ENCODE measurements at places on chromosomes 4 and X.

- peak; percentile 3 for DNase-seq
These were observed 16.9 kb downstream of the AWAT2 start for GRCh38 chrX:70032792-70033191.

GRCh38 chrX:38382663-38383062, 30.3 kb downstream of the OTC start:
- no peak for DNase-seq

DNA sequence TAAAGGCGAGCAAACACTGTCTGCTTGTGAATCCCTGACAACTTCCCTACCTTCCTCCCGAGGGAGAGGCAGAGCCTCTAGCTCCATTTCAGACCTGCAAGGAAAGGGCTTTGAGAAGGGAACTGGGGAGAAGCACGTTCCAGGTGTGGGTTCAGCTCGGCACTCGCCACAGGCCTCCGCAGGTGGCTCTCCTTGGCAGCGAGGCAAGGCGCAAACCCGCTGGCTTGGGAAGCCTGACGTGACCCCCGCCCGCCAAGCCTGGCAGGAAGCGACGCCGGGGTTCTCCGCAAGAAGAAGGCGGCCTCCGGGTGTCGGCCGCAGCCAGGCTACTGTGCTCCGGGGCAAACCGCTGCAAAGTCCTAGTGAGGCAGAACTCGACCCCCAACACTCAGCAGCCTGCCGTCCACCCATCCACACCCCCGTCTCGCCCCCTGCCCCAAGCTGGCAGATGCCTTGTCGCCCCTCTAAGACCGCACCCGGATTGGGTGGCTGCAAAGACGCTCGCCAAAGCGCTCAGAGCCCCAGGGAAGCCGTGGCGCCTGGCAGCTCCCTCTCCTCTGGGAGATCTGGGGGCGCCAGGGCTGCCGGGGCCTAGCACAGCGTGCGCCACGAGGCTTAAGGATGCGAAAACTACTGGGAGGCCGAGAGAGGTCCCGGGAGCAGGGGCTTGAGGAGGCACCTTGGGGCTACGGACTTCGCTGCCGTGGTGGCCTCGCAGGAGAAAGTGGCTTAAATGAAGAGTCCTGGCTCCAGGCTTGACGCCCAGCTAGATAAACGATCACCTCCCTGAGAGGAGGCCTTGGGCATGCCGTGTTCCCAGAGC, 21.8 kb downstream of the NKX3-2 start:
- peak; percentile 71 for DNase-seq

DNA sequence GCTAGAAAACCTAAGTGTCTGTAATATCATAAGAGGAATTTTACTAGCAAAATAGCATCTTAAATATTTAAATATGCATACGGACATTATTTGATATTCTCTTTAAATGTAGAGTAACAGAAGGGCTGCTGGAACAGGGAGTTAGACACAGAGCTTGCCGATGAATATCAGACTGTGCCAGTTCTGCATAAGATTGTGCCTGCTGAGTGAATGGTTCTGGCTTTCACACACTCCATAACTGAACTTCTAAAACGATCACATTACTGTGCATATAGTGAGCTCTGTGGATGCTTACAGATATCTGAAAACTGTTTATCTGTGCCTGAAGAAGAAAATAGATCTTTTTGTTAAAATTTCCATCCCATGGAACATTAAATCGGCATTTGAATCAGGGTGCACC, 867.4 kb upstream of the PCDH10 start:
- no peak for DNase-seq

- DNase-seq: no peak
These were observed 62.4 kb downstream of the NPFFR2 start for GRCh38 chr4:72094059-72094797.

DNA sequence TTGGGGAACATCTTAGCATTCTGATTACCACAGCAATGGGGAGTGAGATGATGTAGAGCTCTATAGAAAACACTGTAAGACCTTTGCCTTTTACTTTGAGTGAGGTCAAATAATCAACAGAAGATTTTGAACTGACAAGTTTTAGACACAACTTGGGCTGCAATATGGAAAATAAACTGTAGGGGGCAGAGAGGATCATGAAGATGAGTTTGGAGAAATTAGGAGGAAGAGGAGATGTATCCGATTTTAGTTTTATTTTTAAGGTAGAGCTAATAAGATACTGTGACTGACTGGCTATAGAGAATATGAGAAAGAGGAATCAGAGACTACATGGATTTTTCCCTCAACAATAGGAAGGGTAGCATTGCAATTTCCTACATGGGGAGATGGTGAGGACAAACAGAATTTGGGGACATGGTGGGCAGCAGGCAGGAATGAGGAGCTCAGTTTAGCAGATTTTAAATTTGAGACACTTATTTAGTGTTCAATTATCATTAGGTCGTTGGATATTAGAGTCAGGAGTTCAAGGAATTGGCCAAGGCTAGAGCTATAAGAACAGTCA, 563.1 kb downstream of the INPP4B start:
- DNase-seq: no peak

GRCh38 chrX:123331859-123332258, 147.8 kb downstream of the GRIA3 start:
- DNase-seq: no peak

GRCh38 chr4:99301376-99302164, 10.8 kb upstream of the ADH1A start:
- no peak for DNase-seq

- DNase-seq: no peak
These were observed 59.3 kb downstream of the MAD2L1 start for GRCh38 chr4:120007191-120007871.

GRCh38 chr4:113534711-113535110, 226.8 kb downstream of the CAMK2D start:
- DNase-seq: no peak

DNA sequence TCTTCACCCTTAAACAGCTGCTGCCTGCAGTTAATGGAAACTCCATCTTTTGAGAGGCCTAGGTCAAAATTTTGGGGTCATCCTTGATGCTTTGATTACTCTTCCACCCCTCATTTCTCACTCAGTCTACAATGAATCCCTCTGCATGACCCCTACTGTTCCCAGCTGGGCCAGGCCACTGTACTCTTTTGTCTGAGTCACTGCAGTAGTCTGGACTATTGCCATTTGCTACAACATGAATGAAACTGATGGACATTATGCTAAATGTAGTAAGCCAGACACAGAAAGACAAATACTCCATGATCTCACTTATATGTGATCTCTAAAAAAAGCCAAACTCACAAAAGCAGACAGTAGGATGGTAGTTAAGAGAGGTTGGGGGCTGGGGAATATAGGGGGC, 28.3 kb downstream of the STK32B start:
- DNase-seq: no peak

GRCh38 chr4:148770377-148770776, 328.2 kb upstream of the NR3C2 start:
- no peak for DNase-seq

GRCh38 chr4:127403471-127404084, 229.2 kb upstream of the INTU start:
- peak; percentile 37 for DNase-seq

DNA sequence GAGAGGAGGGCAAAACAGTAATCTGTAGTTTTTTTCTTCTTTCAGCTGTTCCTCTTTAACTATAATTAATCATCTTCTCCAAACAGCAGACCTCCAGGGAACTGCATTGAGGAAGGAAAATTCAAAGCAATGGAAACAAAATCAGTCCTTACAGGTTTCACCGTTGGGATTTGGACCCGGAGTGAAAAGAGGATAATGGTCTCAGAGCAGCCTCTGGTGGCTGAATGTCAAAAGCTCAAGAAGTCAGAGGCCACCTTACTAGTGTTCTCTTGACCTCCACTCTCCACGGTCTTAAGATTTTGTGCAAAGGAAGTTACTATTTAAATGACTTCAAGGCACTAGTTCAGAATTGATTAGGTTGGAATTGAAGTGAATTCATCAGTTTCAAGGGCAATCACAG, 16.0 kb upstream of the MID1 start:
- DNase-seq: no peak

- no peak for DNase-seq
These were observed 50.8 kb downstream of the TMEM165 start for GRCh38 chr4:55446578-55446922.

GRCh38 chr4:80202741-80203553, 5.6 kb downstream of the PRDM8 start:
- DNase-seq: peak; percentile 86

DNA sequence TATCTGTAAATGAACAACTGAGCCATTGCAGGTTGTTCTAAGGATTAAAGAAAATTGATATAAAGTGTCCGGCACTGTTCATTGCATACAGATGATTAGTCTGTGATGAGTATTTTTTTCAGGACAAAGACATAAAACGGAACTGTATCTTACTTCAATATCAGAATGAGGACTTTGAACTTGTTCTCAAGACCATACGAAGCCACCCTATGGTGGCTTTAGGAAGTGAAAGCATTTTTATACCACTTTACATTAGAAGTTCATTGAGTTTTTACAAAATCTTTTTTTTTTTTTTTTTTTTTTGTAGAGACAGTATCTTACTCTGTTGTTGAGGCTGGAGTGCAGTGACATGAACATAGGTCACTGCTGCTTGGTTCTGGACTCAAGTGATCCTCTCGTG, 45.2 kb upstream of the TRIM2 start:
- no peak for DNase-seq

All from retina (tissue), 1 donor.